ENCODE measurements at places on chromosomes 5 and 9. TPM values are rescaled to one million over a fixed set of nuclear protein-coding genes. Genes with fewer than 3 reads are reported as not detected.

The SLC34A3 gene
- not detected for total RNA-seq

The TAF11L10 gene
- not detected for total RNA-seq

DNA sequence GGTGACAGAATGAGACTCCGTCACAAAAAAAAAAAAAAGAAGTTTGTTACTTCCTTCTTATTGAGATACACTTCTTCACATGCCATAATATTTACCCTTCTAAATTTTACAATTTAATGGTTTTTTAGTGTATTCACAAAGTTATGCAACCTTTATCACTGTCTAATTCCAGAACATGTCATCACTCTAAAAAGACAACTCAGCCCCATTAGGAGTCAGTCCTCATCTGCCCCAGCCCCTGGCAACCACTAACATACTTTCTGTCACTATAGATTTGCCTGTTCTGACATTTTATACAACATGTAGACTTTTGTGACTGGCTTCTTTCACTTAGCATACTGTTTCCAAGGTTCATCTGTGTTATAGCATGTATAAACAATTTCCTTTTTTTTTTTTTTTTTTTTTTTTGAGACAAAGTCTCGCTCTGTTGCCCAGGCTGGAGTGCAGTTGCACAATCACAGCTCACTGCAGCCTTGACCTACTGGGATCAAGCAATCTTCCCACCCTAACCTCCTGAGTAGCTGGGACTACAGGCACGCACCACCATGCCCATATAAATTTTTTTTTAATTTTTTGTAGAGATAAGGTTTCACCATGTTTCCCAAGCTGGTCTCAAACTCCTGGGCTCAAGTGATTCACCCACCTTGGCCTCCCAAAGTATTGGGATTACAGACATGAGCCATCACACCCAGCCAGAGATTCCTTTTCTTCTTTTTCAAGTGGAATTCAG lies 18.0 kb downstream of the AQP3 start:
- no peak for DNase-seq

- DNase-seq = no peak
Measured at GRCh38 chr9:111192650-111193049, 137.4 kb downstream of the OR2K2 start.

The FAM240B gene
- total RNA-seq = not detected

The IL33 gene
- total RNA-seq = not detected

The SEMA6A gene
- 75.3 TPM for total RNA-seq

The FABP6 gene
- 0.50 TPM for total RNA-seq

DNA sequence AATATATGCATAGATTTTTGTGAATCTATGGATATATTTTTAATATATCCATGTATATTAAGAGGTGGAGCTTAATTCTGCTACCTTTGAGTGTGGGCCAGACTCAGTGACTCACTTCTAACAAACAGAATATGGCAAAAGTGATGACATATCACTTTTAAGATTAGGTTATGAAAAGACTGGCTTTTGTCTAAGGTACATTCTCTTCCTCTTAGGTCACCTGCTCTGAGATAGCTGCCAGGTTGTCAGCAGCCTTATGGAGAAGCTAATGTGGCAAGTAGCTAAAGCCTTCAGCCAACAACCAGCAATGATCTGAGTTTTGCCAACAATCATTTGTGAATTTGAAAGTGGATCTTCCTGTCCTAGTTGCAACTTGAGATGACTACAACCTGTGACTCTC lies 83.8 kb downstream of the ANKRD31 start:
- no peak for DNase-seq

DNA sequence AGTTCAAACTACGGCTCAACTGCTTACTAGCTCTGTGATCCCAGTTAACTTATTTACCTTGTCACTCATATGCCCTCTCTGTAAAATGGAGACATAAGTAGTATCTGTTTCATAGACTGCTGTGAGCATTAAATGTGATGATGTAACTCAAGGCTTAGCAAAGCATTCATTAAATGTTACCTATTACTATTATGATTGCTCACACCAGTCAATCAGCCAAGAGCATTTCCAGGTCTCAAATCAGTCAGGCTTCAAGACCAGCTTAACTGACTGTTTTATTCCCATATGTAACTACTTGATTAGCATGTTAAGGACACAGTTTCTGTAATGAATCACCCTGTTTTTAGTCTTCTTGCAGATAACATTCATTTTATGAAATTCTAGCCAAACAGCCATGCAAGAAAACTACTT lies 413.3 kb downstream of the MLLT3 start:
- DNase-seq = no peak

Measured in neural progenitor cell (in vitro differentiated cells).